ENCODE measurements at places on chromosomes 1 and 21.
A peak's percentile ranks its signal among the peaks of the same experiment; 100 is the strongest.

DNA sequence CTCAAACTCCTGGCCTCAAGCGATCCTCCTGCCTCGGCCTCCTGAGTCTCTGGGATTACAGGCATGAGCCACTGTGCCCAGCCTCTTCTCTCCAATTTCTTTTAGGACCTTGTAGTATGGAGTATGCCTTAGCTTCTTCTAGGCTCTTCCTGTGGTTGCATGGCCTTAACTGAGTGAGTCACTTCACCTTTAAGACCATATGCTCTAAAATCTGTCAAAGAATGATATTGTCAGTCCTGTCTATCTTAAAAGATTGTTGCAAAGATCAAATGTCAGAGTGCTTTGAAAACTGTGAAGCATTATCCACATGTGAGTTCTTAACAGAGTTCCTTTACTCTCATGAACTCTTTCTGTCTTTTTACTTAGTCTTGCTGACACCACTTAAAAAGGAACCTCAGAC lies 37.2 kb downstream of the ATP2B4 start:
- H3K36me3 ChIP-seq = peaks cover 7% of the 10 kb centered on the region
- peak overlapping the region; percentile 9 for H3K4me3 ChIP-seq
- no peak for DNase-seq

GRCh38 chr1:247638781-247639180 lies 33.4 kb downstream of the OR2G3 start:
- H3K36me3 ChIP-seq = no peaks in the 10 kb centered on the region
- no peaks in the 10 kb centered on the region for H3K4me1 ChIP-seq
- no peak overlapping the region for H3K4me3 ChIP-seq
- DNase-seq = no peak
- H3K27ac ChIP-seq = no peak overlapping the region

DNA sequence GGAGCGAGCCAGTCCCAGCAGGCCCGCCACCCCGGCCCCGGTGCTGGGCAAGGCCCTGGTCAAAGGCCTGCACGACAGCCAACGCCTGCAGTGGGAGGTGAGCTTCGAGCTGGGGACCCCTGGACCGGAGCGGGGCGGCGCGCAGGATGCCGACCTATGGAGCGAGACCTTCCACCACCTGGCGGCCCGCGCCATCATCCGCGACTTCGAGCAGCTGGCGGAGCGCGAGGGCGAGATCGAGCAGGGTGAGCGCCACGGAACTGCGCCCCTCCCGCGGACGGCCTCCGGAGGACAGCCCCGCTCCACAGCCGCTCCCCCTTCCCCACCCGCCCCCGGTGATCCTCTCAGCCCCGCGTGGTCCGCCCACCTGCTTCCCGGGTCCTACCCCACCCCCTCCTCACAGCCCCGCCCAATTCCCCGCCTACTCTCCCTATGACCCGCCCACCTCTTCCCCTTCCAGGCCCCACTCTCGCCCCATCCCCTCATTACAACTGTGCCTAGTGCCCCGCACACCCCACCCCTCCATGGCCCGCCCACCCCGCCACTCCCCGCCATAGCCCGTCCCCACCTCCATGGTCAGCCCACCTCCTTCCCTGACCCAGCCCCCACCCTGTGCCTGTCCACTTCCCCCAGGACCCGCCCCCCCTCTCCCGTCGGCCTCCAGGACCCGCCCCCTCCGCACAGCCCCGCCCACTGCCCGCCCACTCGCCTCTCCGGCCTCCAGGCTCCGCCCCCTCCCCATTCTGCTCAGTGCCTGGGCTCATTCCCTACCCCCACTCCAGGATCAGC lies 52.7 kb downstream of the VWA5B1 start:
- no peak for DNase-seq
- peak overlapping the region; percentile 45 for H3K4me3 ChIP-seq
- H3K27me3 ChIP-seq = peaks cover 31% of the 10 kb centered on the region
- no peak overlapping the region for H3K27ac ChIP-seq

GRCh38 chr1:167984886-167985489 lies 48.1 kb upstream of the MPC2 start:
- H3K4me3 ChIP-seq = no peak overlapping the region
- no peak overlapping the region for H3K27ac ChIP-seq
- DNase-seq = no peak

GRCh38 chr1:178739285-178740045 lies 14.4 kb downstream of the RALGPS2 start:
- DNase-seq = no peak
- peaks cover 11% of the 10 kb centered on the region for H3K36me3 ChIP-seq
- H3K27me3 ChIP-seq = peaks cover 17% of the 10 kb centered on the region
- H3K27ac ChIP-seq = no peak overlapping the region

GRCh38 chr1:69673321-69673720 lies 105.6 kb downstream of the LRRC7 start:
- no peaks in the 10 kb centered on the region for H3K36me3 ChIP-seq
- H3K4me1 ChIP-seq = no peaks in the 10 kb centered on the region
- no peak overlapping the region for H3K4me3 ChIP-seq
- no peak overlapping the region for H3K27ac ChIP-seq

DNA sequence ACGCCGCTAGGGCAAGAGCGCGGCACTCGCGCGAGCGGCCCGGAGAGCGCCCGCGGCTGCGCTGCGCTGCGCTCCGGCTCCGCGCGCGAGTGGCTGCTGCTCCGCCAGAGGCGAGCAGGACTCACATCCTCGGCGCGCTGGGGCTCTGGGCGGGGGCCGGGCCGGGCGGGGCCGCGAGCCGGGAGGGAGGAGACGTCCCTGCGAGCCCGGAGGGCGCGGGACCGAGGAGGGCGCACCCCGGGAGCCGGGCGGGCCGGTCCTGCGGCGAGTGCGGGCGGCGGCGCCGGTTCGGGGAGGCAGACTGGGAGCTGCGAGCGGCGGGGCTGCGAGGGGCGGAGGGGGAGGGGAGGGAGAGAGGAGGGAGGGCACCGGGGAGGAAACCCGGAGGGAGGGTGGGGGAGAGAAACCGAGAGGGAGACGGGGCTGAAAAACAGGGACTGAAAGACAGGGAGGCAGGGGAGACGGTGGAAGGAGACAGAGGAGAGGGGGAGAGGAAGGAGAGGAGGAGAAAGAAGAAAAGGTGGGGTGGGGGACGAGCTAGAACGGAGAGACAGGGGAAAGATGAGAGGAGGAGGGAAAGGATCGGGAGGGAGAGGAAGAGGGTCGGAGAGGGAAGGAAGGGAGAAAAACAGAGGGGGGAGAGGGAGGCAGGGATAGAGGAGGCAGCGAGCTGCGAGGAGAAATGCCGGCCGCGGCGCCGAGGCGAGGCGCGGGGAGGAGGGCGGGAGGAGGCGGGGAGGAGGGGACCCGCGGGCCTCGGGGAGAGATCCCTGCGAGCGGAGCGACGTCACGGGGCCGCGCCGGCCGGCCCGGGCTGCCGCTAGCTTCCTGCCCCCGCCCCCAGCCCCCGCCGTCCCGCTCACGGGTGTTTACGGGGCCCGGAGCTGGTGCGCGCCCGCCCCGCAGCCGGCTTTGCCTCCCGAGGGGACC lies at the start of gene CAMK2N1:
Gene CAMK2N1, minus strand, starts transcription at position 684 of the 930 bp plus-strand sequence. CDS start 831 bp downstream, outside the sequence.
- peak; percentile 42 for DNase-seq
- peak within 1 kb of the TSS; percentile 98 for H3K4me3 ChIP-seq
- H3K27ac ChIP-seq = peak within 1 kb of the TSS; percentile 89
- H3K4me1 ChIP-seq = peaks cover 28% of the 10 kb centered on the region

GRCh38 chr1:32337855-32338636 lies 2.0 kb upstream of the MARCKSL1 start:
- H3K27ac ChIP-seq = peak overlapping the region; percentile 41
- H3K4me1 ChIP-seq = peaks cover 32% of the 10 kb centered on the region
- H3K4me3 ChIP-seq = peak overlapping the region; percentile 71
- no peaks in the 10 kb centered on the region for H3K27me3 ChIP-seq
- DNase-seq = peak; percentile 39
- H3K36me3 ChIP-seq = peaks cover 19% of the 10 kb centered on the region

DNA sequence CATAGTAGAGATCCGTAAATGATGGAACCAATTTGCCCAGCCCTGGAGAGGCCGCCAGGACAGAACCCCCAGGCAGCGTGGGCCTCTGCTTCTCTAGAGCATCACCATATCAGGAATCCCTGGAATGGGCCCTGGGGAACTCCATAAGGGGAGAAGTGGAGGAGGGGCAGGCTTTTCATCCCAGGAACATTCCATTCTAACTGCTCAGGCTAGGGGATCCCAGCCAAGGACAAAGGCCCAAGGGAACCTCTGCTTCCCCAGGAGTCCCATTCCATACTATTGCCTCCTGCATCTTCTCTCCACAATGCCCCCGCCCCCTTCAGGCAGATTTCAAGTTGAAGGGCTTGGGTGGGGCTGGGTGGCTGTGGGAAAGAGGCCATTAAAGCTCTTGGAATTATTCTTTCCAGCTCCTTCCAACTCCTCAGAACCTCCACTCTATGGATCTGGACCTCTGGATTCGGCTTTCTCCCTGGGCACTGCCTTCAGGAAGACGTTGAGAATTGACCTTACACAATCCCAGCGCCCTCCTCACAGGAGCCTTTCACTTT lies 6.0 kb downstream of the TRNP1 start:
- H3K4me1 ChIP-seq = peaks cover 7% of the 10 kb centered on the region
- H3K4me3 ChIP-seq = no peak overlapping the region
- no peak overlapping the region for H3K27ac ChIP-seq
- no peak for DNase-seq

DNA sequence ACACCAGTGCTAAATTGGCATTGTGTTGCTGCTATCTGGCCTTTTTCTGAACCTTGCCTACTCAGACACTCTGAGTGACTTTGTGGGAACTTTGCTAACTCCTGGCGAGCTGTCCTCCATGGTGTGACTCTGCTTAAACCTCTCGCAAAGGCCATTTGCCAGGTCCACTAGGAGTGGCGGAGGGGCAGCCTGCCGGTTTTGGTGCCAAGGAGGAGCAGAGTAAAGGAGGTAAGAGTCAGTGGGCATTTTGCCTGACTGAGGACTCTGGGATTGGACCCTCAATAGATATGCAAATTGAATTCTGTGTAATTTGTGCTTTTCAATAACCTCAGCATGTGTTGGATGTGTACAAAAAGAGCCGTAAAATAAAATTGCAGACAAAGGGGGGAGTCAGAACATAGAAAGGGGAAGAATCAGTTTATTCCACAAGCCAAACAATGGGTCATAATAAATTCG lies 386.6 kb upstream of the NFIA start:
- peaks cover 4% of the 10 kb centered on the region for H3K27me3 ChIP-seq
- H3K4me3 ChIP-seq = no peak overlapping the region
- no peak overlapping the region for H3K27ac ChIP-seq
- DNase-seq = no peak
- H3K4me1 ChIP-seq = no peaks in the 10 kb centered on the region

DNA sequence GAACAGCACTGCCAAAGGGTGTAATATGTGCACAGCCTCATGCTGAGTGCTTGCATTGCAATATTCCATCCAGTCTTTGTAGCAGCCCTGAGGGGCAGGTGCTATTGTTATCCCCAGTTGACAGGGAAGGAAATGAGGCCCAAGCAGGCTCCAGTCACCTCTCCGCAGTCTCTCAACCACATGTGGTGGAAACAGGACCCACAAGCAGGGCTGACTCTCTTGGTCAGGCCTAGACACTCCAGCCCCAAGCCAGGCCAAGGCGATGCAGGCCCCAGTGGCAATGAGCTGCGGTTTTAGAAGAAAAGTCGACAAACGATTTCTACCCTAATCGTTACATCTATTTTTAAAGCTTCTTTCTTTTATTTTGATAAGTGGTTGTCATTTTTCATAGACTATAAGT lies 52.6 kb upstream of the GADD45A start:
- H3K27ac ChIP-seq = no peak overlapping the region
- no peak overlapping the region for H3K4me3 ChIP-seq
- H3K4me1 ChIP-seq = no peaks in the 10 kb centered on the region
- H3K36me3 ChIP-seq = no peaks in the 10 kb centered on the region

DNA sequence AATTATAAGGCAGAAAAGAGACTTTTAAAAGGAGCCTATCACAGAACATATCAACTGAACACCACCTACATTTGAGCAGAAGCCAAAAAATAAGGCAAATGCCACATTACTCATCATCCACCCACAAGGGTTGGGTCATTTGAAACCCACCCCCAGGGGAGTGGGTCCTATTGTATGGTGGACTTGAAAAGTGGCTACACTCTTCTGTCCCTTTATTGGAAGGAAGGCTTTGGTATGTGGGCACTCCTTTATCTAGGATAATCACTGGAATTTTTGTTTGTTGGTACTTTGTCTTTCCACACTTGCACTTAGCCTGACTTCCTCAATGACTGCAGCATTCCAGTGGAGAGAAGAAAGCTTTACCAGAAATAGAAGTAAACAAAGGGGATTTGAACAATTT lies 157.2 kb upstream of the COL11A1 start:
- no peaks in the 10 kb centered on the region for H3K27me3 ChIP-seq
- no peak overlapping the region for H3K4me3 ChIP-seq
- no peak overlapping the region for H3K27ac ChIP-seq
- no peaks in the 10 kb centered on the region for H3K4me1 ChIP-seq

DNA sequence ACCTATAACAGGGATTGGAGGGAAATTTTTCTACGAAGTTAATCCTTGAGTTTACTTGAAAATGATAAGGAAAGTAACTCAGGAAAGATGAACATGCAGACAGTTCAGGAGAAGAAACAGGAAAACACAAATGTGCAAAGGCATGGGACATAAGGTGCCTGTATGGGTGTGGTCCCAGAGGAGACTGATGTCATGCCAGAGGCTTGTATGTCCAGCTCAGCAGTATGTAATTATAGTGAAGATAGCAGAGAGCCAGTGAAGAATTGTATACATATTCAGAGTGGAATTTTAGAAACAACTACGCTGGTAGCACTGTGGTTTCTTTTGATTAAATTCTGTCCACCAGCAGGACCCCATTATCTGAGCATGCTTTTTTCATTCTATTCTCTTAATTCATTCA lies 179.5 kb downstream of the LRRC7 start:
- no peaks in the 10 kb centered on the region for H3K36me3 ChIP-seq
- H3K27ac ChIP-seq = no peak overlapping the region
- no peak for DNase-seq

GRCh38 chr1:1569341-1569740 lies 5.3 kb downstream of the SSU72 start:
- no peak for DNase-seq
- peak overlapping the region; percentile 82 for H3K27ac ChIP-seq
- no peak overlapping the region for H3K4me3 ChIP-seq
- peaks cover 43% of the 10 kb centered on the region for H3K4me1 ChIP-seq
- H3K27me3 ChIP-seq = no peaks in the 10 kb centered on the region

- no peak for DNase-seq
- no peak overlapping the region for H3K4me3 ChIP-seq
- no peaks in the 10 kb centered on the region for H3K36me3 ChIP-seq
- no peaks in the 10 kb centered on the region for H3K4me1 ChIP-seq
These were observed 55.2 kb upstream of the GNG12 start for GRCh38 chr1:67888216-67889106.

Measured in effector memory CD8-positive, alpha-beta T cell (primary cell).